ENCODE measurements at places on chromosomes 3 and 15.

DNA sequence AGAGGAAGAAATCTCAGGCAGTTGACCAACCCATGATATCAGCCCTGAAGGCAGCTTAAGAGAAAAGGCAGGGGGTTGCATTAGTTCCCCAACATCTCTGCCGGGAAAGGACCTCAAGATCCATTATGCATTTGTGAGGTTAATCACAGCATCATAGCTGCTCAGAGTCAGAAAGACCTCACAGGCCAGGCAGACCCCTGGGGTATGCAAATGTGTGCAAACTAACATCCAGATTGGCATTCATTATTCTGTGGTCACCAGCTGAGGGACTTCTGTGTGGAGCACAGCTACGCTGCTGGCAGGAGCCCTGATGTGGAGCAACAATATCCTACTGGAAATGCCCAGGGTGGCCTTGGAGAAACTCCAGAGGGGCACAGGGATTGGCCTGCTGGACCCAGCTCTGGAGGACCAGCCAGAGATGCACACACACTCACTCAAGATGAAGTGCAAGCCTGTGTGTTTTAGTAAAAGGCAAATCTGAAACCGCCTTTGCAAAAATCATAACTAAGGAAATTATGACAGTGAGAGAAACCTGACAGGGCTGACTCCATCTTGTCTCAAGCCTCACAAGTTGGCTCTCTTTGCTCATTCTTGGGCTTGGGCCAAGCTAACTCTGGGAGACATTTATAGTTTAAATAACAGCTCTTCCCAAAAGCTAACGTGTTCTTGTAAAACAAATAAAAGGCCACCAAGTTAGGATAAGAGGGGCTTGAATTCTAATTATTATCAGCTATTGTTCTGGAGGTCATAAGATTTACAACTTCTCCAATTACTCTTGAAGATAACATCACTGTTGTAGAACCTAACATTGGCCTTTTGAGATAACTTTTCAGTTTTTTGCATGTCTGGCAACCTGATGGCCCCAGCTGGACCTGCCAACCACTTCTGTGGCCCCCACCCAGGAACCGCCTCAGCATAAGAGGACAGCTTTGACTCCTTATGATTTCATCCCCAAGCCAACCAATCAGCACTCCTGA, 257.1 kb downstream of the UACA start:
- no peak for DNase-seq
- H3K4me3 ChIP-seq: no peak overlapping the region
- peaks cover 35% of the 10 kb centered on the region for H3K27me3 ChIP-seq
- H3K4me1 ChIP-seq: peaks cover 19% of the 10 kb centered on the region
- H3K36me3 ChIP-seq: peaks cover 4% of the 10 kb centered on the region
- H3K27ac ChIP-seq: no peak overlapping the region

DNA sequence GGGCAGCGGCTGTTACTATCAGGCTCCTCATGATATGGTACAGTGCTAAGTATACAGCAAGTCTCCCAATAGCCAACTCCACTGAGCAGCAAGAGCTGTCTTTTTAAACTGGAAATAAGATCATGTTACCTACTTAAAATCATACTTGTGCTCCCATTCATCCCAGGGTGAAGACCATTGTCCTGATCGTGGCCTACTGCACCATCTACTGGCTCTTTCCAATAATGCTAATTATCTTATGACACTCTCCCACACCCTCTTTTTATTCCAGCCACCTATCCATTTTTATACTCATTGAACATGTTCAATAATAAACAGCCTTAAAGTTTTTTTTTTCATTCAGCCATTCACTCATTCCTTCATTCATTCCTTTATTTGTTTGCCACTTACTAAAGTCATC, 117.7 kb downstream of the GBE1 start:
- no peaks in the 10 kb centered on the region for H3K27me3 ChIP-seq
- no peak overlapping the region for H3K27ac ChIP-seq
- DNase-seq: no peak
- H3K4me3 ChIP-seq: no peak overlapping the region

- DNase-seq: no peak
- peaks cover 4% of the 10 kb centered on the region for H3K4me1 ChIP-seq
- no peaks in the 10 kb centered on the region for H3K27me3 ChIP-seq
- no peak overlapping the region for H3K4me3 ChIP-seq
- H3K36me3 ChIP-seq: no peaks in the 10 kb centered on the region
Observed at GRCh38 chr15:40137303-40138200, 23.3 kb upstream of the BUB1B start.

DNA sequence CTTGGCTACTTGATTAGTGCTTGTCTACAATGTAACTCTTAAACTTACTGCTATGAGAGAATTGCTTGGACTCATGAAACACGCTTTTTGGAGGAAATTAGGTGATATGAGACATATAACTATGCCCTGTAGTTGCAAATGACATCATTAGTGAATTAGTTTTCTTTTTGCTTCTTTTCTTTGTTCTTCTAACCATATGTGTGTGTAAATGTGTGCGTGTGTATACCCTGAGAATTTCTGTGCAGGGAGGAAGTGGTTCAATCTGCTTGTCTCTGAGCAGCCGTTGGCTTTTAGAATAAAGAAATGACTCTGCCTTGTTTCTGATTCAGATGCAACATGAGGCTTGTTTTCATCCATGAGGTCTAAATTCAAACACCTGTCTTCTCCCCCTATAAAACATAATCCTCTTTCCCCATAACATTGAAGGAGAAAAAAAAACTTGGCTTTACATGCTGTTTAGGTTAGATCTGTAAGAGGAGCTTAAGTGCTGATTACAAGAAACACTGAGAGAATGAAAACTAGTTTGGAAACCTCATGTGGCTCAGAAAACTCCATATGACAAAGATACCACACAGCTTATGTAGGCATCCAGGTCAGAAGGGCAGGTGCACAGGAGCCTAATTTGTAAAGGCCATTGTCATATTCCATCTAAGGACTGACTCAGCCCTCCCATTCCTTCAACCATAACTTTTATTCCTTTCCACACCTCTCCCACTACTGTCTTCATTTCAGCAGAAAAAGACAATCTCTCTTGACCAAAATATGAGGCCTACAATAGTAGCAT, 30.5 kb upstream of the BLM start:
- no peak for DNase-seq
- H3K4me3 ChIP-seq: no peak overlapping the region
- no peaks in the 10 kb centered on the region for H3K36me3 ChIP-seq
- H3K27me3 ChIP-seq: peaks cover 5% of the 10 kb centered on the region
- H3K27ac ChIP-seq: no peak overlapping the region
- no peaks in the 10 kb centered on the region for H3K4me1 ChIP-seq

DNA sequence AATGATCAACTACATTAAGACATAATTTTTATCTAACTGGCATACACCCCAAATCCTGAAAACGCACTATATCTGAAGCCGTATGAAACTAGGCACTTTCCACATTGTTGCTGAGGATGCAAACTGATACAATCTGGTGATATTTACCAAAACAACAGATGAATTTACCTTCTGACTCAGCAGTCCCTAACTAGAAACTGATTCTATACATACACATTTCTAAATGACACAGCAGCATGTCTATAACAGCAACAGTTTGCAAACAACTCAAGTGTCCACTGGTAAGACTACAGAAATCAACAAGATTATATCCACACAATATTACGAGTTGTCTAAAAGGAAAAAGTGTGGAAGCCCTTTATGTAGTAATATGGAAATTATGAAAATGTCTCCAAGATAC, 22.9 kb downstream of the SECISBP2L start:
- no peak overlapping the region for H3K4me3 ChIP-seq
- no peaks in the 10 kb centered on the region for H3K4me1 ChIP-seq
- peaks cover 29% of the 10 kb centered on the region for H3K36me3 ChIP-seq
- no peak overlapping the region for H3K27ac ChIP-seq

DNA sequence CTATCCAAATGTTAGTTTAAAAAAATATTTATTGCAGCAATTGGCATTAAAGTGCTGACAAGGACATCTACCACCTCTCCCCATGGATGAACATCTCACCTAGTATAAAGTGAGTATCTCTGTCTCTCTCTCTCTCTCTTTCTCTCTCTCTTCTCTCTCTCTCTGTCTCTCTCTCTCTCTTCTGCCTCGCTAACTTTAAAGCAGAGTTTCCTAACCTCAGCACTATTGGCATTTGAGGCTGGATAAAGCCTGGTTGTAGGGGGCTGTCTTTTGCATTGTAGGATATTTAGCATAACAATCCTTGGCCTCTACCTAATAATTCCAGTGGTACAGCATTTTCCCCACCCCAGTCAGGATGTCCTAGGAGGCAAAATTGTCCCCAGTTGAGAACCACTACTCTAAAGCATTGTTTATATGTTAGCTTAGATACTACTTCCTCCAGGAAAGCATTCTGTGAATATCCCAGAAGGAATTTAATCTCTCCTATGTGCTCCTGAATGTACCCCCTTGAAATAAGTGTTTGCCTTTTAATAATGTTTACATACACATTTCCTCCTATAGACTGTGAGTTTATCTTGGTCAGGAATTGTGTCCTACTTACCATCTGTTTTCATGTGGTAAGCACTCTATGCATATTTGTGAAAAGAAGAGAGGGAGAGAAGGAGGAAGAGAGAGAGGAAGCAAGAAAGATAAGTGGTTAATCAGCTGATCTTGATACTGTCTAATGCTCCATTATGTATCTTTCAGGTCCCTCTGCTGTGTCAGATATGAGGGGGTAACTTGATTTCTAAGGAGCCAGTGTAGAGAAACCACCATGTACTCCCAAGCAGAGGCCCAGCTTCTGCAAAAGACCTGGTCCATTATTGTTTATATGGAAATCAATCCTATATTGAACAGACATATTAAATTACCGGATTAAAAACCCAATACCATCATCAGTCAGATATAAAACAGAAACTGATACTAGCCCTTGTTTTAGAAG, 346.6 kb downstream of the RBMS3 start:
- H3K27ac ChIP-seq: no peak overlapping the region
- no peaks in the 10 kb centered on the region for H3K36me3 ChIP-seq
- no peaks in the 10 kb centered on the region for H3K27me3 ChIP-seq
- peaks cover 10% of the 10 kb centered on the region for H3K4me1 ChIP-seq

DNA sequence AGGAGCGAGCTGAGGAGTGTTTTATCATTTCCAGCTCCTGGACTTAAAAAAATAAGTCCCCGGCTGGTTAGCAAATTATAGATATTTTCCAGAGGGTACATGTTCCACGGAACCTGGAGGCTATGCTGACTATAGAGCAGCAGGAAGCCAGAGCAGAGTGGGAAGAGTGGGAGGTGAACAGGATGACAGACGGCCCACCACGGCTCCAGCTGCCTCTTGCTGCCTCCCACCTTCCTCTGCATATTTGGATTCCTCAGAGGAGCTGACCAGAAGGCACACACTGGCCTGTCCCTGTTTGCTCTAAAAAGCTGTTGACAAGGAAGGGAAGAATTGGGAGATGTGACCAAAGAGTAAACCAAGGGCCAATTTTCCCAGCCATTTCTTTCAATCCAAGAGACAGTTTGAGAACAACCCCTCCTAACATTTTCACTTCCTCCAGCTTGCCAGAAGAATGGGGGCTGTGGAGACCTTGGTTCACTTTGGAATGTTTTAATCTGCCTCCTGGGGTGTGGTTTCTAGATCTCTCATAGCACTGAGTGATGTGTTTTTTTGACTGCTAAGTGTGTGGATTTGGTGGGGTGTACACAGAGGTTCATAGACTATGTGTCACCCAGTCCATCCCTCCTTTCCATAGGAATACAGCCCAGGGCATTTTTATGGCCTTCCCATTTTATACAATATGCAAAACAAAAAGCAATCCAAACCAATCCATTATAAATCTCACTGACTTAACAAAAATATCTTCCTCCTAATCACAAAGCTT, 36.8 kb downstream of the HGD start:
- H3K4me1 ChIP-seq: no peaks in the 10 kb centered on the region
- no peaks in the 10 kb centered on the region for H3K27me3 ChIP-seq
- no peak overlapping the region for H3K27ac ChIP-seq
- no peak for DNase-seq
- no peak overlapping the region for H3K4me3 ChIP-seq
- no peaks in the 10 kb centered on the region for H3K36me3 ChIP-seq

- no peaks in the 10 kb centered on the region for H3K27me3 ChIP-seq
- no peak for DNase-seq
- H3K4me3 ChIP-seq: no peak overlapping the region
- no peaks in the 10 kb centered on the region for H3K36me3 ChIP-seq
- H3K27ac ChIP-seq: no peak overlapping the region
- peaks cover 2% of the 10 kb centered on the region for H3K4me1 ChIP-seq
Observed at GRCh38 chr3:110070161-110070916, 733.0 kb upstream of the DPPA4 start.

DNA sequence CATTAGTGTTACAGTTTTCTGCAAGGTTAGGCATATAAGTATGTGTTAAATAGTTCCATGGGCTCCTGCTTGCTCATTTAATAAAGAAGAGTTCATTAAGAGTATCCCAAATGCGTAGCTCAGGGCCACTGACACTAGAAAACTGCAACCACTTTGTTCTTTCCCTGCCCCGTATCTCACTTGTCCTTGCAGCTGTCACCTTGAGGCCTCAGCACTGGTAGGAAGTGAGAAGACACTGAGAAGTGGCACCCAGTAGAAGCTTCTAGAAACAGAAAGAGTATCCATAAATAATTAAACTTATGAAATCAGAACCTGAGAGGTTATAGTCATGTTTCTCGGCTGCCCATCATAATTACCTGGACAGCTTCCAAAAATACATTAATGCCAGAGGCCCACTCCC, 266.0 kb downstream of the KCNMB2 start:
- H3K4me3 ChIP-seq: no peak overlapping the region
- no peaks in the 10 kb centered on the region for H3K4me1 ChIP-seq
- no peak overlapping the region for H3K27ac ChIP-seq
- DNase-seq: no peak
- peaks cover under 1% of the 10 kb centered on the region for H3K36me3 ChIP-seq
- H3K27me3 ChIP-seq: no peaks in the 10 kb centered on the region

DNA sequence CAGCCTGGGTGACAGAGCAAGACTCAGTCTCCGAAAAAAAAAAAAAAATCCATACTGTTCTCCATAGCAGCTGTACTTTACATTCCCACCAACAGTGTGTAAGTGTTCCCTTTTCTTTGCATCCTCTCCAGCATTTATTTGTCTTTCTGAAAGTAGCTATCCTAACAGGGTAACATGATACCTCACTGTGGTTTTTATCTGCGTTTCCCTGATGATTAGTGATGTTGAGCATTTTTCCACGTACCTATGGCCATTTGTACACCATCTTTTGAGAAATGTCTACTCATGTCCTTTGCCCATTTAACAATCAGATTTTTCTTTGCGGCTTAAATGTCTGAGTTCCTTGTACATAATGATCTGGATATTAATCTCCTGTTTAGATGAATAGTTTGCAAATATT, 119.3 kb downstream of the RFX7 start:
- no peak overlapping the region for H3K4me3 ChIP-seq
- peaks cover 81% of the 10 kb centered on the region for H3K36me3 ChIP-seq
- H3K4me1 ChIP-seq: no peaks in the 10 kb centered on the region
- no peaks in the 10 kb centered on the region for H3K27me3 ChIP-seq

GRCh38 chr15:87268675-87269074, 987.9 kb downstream of the NTRK3 start:
- no peaks in the 10 kb centered on the region for H3K27me3 ChIP-seq
- H3K4me3 ChIP-seq: no peak overlapping the region
- H3K4me1 ChIP-seq: no peaks in the 10 kb centered on the region

- H3K27ac ChIP-seq: no peak overlapping the region
- H3K27me3 ChIP-seq: no peaks in the 10 kb centered on the region
- no peak for DNase-seq
- peaks cover 10% of the 10 kb centered on the region for H3K4me1 ChIP-seq
- no peak overlapping the region for H3K4me3 ChIP-seq
Observed at GRCh38 chr15:92413510-92413909, 19.8 kb downstream of the ST8SIA2 start.

GRCh38 chr3:162353414-162353813, 856.8 kb downstream of the OTOL1 start:
- no peaks in the 10 kb centered on the region for H3K4me1 ChIP-seq
- no peak overlapping the region for H3K27ac ChIP-seq
- H3K27me3 ChIP-seq: no peaks in the 10 kb centered on the region
